ENCODE measurements at places on chromosomes 6 and 20.

- DNase-seq = no peak
Observed at GRCh38 chr6:108609276-108609769, 48.6 kb downstream of the FOXO3 start.

GRCh38 chr6:45724511-45724910 is 291.1 kb downstream of the CLIC5 start:
- no peak for DNase-seq

DNA sequence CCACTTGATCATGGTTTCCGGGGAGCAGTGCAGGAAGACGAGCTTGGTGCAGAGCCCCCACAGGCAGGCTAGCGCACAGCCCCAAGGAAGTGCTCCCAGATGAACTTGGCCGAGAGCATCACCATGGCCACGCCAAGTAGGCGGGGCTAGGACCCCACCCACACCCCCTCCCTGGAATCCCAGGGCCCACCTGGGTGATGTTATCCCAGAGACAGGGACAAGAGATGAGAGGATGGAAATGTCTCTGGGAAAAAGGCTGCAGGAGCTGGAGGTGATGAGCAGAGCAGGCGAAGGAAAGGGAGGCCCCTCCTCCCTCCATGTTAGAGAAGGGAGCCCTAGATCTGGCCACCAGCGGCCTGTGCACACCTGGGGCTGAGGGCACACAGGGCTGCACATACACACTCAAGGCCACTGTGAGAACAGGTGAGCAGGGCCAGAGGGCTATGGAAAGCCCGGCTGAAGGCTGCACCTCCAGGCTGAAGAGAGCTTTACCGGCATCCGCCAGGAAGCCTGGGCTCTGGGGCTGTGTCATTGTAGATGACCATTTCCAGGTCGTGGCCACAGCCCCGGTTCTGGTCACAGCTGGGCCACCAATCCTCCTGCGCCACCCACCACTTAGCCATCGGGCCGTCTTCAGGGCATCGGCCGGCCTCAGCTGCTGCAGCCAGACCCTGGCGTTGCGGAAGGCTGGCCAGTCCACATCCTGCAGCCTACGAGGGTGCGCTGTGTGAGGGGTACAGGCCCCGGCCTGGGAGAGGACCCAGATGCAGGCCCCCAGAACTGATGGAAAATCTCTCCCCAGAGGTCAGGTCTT is 24.9 kb downstream of the NPEPL1 start:
- peak; percentile 82 for DNase-seq

DNA sequence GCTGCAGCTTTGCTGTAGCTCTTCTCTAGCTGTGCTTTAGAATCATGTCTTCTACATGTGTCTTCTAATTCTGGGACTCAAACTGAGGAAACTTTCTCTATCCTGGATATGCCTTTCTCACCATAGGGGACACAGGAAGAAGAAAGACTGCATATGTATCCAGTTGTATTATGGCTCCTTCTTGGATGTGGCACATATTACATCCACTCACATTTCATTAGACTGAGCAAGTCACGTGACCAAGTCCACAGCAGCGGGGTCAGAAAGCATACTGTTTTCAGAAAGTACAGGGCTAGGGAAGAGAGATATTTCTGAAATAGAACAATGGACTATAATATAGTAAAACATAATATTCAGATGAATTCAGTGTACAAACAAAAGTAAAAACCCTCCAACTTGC is 187.6 kb upstream of the RIMS1 start:
- DNase-seq = no peak

- no peak for DNase-seq
Observed at GRCh38 chr6:17628873-17629272, 28.8 kb downstream of the FAM8A1 start.

DNA sequence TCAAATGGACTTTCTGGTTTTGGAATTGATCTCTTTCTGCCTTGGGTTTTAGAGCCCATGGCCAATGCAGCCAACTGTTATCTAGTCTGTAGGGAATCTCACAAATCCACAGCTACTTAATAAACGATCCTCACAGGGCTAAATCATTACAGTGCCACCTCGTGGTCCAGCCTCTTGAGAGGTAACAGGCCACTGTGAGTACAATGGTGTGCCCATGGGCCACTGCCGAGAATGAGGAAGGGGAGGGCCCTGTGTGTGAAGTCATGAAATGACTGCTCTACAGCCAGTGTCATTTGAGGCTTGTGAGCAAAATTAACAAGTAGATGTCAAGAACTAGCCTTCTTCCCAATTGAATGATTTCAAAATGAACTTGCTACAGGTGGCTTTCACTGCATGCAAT is 54.3 kb upstream of the GMPR start:
- DNase-seq = no peak

- no peak for DNase-seq
Observed at GRCh38 chr6:168190014-168190405, 111.0 kb upstream of the FRMD1 start.

DNA sequence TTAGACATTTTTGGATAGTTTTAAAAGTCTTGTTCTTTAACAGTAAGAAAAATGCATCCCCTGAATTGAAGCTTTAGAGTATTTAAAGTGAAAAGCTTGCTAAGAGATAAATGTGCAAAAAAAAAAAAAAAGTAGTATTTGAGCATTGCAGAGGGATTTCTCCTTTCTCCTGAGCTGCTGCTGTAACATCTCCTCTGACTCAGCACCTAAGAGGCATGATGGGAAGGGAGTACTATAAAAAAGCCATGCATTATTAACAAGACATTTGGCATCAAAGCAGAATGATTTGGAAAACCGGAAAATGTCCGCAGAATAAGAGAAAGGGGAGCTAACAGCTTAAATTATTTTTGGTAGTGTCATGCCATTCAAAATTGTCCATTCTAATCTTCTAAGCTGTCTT is 27.9 kb downstream of the B4GALT5 start:
- DNase-seq = no peak

DNA sequence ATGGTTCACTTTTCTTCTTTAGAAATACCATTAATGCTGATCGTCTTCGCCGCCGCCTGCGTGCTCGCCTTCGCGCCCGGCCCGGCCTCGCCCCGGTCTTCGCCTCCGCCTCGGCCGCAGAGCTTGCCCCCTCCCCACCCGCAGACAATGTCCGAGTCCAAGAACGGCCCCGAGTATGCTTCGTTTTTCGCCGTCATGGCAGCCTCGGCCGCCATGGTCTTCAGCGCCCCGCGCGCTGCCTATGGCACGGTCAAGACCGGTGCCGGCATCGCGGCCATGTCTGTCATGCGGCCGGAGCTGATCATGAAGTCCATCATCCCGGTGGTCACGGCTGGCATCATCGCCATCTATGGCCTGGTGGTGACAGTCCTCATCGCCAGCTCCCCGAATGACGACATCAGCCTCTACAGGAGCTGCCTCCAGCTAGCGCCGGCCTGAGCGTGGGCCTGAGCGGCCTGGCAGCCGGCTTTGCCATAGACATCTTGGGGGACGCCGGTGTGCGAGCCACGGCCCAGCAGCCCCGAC is 4.8 kb upstream of the PRPH2 start:
- no peak for DNase-seq

DNA sequence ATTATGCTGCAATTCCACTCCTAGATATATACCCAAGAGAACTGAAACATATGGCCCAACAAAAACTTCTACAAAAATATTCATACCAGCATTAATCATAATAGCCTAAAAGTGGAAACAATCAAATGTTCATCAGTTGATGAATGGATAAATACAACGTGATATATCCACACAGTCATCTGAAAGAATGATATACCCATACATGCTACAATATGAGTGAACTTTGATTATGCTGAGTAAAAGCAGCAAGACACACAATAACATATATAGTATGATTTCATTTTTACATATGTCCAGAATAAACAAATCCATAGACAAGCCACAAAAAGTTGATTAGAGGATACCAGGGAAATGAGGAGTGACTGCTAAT is 30.7 kb downstream of the CDK19 start:
- no peak for DNase-seq

DNA sequence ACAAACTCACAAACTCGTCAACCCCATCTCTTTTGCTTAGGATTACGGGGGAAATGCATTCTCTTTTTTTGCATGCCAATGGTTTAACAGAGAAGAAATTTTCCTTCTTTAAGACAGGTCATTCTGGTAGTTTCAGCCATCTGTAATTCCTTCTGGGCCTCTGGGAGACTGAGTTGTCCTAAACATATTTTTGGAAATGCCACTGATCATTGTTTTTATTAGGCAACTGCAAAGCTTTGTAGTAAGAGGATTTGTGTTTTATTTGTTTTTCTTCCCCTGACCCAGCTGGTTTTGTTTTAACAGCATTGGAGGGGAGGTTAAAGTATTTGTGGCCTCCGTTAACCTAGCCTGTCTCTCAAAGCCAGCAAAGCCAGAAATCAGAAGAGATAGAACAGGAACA is 73.1 kb upstream of the ISM1 start:
- DNase-seq = no peak

GRCh38 chr6:101443315-101443714 is 49.8 kb downstream of the GRIK2 start:
- no peak for DNase-seq

- no peak for DNase-seq
Observed at GRCh38 chr6:77371748-77372147, 91.5 kb downstream of the HTR1B start.

DNA sequence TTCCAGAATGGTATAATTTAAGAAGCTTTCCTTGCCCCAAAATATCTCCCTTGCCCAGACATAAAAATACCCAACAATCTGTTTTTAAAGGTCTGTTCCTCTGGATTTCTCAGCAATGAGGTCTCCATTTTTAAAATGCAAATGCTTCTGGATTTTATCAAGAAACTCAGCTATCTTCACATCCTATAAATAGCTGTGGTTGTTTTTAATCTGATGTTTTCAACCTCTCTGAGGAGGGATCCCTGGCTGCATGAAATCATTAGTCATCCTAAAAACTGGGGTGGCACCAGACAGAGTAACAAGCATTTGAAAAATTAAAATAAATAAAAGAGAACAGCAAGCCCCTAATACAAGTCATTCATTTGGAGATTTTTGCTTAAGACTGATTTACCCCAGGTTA is 168.5 kb upstream of the ID4 start:
- no peak for DNase-seq

DNA sequence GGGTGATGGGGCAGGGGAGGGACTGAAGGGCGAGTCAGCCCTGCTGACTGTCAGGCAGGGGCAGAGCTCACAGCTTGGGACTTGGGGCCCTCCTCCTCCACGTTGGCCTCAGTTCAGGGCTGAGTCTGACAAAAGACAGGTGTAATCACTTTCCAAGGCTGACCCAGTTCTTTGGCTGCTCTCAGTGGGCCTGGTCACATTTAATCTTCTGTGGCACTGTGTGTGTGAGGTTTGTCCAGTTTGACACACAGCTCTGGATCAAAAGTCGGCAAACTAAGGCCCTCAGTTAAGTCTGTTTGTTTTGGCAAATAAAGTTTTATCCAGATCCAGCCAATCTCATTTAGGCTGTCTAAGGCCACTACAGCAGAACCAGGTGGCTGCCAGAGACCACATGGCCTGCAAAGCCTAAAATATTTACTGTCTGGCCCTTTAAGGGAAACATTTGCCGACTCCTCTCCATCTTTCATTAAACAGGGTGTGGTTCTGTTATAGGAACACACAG is 5.1 kb upstream of the MAP1LC3A start:
- DNase-seq = no peak

DNA sequence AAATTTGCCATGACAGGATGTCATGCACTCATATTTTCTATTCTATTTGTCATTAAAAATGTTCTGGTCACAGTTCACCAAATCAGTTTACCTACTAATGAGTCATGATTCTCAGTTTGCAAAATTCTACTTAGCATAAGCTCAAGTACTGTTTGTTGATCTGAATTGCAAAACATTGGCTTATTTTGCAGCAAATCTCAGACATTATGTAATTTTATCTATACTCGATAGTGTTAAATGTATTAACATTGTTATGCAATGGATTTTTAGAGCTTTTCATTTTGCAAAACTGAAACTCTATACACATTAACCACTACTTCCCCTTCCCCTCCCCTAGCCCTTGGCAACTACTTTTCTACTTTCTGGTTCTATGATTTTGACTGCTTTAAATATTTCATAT is 213.8 kb upstream of the ZFP64 start:
- no peak for DNase-seq

Measured in vagina (tissue), 2 donors.